NCI-H1436 (cell line): ENCODE measurements at places on chromosomes 16 and 17.
A peak's percentile ranks its signal among the peaks of the same experiment; 100 is the strongest.

GRCh38 chr17:67290711-67291291 is 45.8 kb upstream of the HELZ start:
- DNase-seq: no peak

GRCh38 chr17:77444984-77445759 is 304.4 kb downstream of the SEC14L1 start:
- no peak for DNase-seq

GRCh38 chr16:89395150-89396142 is 94.9 kb downstream of the ANKRD11 start:
- no peak for DNase-seq

DNA sequence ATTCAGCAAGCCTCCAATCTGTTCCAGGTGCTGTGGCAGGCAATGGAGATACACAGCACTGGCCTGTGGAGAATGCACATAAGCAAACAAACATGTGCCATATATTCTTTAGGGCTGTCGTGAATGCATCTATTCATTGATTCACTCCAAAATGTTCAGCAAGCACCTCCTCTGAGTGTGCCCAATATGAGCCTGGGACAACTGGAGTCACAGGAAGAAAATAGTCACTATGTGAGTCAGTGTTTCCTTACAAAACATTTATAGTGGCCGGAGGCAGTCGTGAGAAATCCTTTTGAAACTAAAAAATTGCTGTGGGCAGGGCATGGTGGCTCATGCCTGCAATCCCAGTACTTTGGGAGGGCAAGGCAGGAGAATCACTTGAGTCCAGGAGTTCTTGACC is 310.1 kb downstream of the CA10 start:
- DNase-seq: no peak

DNA sequence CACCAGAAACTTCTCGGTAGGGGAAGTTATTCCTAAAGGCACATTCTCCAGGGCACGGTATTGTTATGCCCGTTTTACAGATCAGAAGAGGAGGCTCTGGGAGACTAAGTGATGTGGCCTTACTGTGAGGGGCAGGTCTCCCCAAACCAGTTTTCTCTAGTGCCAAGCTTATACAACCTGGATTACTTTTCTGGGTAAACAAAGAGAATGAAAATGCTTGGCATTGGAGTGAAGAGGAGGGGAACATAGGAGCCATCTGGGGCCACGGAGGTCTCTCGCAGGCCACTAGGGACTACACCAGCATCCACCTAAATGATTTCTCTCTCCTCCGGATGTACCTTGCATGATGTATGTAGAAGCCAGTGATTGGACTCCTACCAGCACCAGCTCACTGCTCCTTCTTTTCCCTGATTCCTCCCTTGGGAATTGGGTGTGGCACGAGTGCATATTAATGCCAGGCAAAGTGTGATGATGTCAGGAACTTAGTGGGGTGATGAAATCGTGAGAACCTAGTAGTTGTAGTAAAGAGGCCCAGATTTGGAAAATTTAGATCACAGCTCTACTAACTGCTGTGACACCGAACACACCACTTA is 674 bp downstream of the TOM1L1 start:
- DNase-seq: peak; percentile 74

- no peak for DNase-seq
Observed at GRCh38 chr16:78961464-78961863, 639.1 kb downstream of the MAF start.

- peak; percentile 79 for DNase-seq
Observed at GRCh38 chr17:45783593-45784292, 377 bp upstream of the CRHR1 start.

- no peak for DNase-seq
Observed at GRCh38 chr16:84929421-84930297, 81.7 kb downstream of the ZDHHC7 start.

DNA sequence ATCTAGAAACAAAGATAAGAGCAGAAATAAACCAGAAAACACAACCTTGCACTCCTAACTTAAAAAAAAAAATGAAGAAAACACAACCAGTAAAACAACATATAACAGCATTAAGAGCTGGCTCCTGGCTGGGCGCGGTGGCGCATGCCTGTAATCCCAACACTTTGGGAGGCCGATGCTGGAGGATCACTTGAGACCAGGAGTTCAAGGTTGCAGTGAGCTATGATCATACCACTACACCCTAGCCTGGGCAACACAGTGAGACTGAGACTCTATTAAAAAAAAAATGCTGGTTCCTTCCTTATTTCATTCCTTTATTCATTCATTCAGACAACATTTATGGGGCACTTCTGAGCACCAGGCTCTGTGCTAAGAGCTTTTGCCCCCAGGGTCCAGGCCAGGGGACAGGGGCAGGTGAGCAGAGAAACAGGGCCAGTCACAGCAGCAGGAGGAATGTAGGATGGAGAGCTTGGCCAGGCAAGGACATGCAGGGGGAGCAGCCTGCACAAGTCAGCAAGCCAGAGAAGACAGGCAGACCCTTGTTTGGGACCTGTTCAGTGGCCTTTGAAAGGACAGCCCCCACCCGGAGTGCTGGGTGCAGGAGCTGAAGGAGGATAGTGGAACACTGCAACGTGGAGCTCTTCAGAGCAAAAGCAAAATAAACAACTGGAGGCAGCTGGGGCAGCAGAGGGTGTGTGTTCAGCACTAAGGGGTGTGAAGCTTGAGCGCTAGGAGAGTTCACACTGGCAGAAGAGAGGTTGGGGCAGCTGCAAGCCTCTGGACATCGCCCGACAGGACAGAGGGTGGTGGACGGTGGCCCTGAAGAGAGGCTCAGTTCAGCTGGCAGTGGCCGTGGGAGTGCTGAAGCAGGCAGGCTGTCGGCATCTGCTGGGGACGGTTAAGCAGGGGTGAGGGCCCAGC is 2.6 kb downstream of the STH start:
- no peak for DNase-seq

DNA sequence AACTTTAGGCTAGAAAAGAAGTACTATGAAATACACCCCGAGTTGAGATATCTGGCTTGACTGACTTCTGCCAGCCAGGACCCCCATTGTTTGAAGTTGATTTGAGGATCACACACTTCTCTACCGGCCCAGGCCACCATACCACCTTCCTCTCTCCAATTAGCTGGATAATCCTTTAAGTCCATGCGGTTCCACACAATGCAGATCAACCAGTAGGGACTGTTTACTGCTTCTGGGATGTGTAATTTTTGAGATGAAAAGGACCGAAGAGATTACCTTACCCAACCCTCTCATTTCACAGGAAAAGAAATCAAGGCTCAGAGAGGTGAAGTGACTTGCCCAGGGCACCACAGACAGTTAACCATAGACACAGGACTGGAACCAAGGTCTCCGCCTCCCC is 20.5 kb downstream of the ERN1 start:
- no peak for DNase-seq

DNA sequence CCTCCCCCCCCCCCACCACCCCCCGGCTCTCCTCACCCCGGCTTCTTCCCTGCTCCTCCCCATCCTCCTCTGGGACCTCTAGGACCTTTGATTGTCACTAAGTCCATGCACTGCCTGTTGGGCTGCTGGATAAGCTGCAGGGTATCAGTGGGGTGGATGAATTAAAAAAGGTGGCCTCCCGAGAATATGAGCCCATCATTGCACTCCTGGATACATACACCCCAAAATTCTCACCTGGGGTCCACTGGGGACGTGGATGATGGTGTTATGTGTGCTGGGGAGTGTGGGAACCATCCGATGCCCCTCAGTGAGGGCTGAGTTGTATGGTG is 88.8 kb downstream of the IRF8 start:
- DNase-seq: no peak

DNA sequence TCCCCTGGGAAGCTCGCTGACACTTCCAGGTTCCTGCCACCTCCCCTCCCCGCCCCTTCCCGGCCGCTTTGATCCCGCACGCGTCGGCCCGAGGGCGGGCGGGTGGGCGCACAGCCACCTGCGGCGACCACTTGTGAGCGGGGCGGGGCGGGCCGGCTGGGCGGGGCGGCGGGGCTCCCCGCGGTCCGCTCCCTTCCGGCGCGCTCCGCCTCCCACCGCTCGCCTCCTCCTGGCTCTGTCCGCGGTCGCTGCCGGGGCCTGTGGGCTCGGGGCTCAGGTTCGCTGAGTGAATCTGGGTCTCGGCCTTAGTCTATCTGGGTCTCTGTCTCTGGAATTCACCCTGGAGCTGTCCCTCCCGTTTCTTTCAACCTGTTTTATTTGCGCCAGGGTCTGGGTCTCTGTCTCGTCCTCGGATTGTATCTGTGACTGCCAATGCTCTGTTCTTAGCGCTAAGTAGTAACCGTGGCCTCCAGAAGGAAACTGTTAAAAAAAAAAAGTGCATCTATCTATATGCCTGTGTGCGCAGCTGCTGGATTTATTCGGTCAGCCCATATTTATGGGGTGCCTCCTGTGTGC is 2.7 kb upstream of the HES7 start:
- peak; percentile 37 for DNase-seq

DNA sequence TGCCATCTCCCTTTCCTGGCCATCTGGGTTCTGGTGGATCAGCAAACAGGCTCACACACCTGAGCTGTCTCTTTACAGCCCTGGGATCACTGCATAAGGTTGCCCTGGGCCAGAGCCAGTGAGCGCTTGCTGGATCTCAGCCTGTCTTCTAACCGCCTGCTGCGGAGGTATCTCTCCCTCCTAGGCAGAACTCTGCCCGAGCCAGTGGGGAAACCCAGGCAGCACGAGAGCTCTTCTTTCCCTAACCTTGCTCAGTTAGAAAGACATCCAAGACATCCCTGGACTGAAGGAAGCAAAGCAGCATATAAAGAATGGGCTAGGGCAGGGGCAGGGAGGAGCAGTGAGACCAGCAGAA is 6.4 kb downstream of the HAS3 start:
- no peak for DNase-seq

- DNase-seq: no peak
Observed at GRCh38 chr16:66007717-66008116, 358.8 kb upstream of the CDH5 start.

DNA sequence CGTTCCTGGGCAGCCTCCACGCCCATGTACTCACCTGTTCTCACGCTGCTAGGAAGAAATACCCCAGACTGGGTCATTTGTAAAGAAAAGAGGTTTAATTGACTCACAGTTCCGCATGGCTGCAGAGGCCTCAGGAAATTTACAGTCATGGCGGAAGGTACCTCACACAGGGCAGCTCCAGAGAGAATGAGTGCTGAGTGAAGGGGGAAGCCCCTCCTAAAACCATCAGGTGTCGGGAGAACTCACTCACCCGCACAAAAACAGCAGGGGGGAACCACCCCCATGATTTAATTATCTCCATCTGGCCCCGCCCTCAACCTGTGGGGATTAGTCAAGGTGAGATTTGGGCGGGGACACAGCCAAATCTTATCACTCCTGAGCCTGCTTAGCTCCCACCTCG is 18.2 kb downstream of the RAB40C start:
- no peak for DNase-seq

GRCh38 chr16:58938811-58939210 is 204.7 kb upstream of the GOT2 start:
- DNase-seq: no peak

DNA sequence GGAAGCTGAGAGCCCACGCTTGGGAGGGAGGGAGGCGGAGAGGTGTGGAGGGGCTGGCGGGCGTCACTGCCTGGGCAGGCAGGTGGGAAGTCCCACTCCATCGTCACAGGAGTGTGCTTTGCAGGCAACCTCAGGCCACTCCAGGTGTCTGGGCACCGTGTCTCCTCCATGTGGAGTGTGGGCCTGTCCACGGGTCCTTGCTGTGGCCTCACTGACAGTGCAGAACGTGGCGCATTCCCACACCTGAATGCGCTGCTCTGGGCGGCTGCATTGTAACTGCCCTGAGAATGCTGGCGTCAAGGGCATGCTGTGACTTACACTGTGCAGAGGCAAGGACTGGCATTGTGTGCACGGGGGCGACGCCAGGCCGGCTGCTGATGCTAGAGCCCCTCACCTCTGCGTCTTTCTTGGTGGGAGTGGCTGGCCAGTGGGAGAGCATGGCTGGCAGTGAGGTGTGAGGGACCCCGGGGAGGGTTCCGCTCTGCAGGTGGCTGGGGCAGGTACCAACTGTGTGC is 66.4 kb downstream of the BANP start:
- no peak for DNase-seq

DNA sequence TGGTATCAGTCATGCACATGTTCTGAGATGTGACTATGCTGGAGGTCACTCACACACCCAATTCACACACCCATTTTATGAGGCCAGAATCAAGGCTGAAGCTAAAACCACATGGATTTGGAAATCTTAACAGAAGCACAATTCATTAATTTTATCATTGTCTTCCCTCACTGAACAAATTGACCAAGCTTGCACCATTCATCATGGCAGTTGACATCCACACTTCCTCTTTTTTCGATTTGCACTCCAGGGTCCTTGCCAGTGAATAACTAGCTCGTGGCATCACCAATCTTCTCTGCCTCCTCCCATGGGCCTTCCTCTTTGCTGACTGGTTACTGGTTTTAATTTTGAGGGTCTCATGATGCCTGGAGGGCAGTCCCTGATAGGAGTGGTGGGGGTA is 123.0 kb upstream of the ASIC2 start:
- DNase-seq: no peak

DNA sequence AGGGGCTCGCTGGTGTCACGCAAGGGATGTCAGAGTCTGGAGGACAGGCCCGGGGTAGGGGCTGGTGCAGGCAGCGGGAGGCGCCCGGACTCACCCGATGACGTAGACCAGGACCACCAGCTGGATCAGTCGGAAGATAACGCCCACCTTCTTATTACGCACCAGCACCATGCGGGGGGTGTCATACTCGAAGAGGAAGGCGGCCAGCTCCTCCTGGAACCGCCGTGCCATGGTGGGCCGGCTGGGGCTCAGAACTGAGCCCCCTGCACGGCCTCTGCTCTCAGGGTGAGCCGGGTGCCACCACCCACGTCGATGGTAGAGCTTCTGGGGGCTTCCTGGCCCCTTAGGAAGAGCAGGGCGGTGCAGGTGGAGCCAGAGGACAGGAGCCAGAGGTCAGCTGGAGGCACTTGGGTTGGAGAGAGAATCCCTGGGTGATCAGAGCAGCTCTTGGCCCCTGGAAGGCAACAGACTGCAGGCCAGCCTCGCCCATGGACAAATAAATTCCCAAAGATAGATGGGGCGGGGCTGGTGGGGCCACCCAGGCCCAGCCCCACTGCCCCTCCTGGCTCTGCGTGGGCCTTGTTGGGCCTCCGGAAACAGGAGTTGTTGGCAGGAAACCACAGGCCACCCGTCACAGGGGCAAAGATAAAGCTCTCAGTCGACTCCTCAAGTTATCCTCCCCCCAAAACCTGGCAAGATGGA is at the start of gene P2RX1:
P2RX1 (minus strand) TSS at position 471 of the 702 bp plus-strand sequence; CDS start at position 231, 240 bp downstream.
- no peak for DNase-seq

- no peak for DNase-seq
Observed at GRCh38 chr17:61904094-61904710, 23.6 kb downstream of the INTS2 start.

- DNase-seq: no peak
Observed at GRCh38 chr17:69872675-69873262, 202.3 kb upstream of the KCNJ16 start.

DNA sequence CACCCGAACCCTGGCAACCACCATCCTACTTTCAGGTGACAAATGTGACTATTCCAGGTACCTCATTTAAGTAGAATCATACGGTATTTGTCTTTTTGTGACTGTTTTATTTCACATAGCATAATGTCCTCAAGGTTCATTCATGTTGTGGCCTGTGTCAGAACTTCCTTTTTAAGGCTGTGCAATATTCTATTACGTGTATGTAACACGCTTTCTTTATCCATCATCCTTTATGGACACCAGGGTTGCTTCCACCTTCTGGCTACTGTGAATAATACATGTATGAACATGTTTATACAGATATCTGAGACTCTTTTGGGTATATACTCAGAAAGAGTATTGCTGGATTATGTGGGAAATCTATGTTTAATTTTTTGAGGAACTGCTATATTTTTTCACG is 28.7 kb upstream of the RSL1D1 start:
- DNase-seq: no peak
